ENCODE measurements at places on chromosomes 3 and 15.

DNA sequence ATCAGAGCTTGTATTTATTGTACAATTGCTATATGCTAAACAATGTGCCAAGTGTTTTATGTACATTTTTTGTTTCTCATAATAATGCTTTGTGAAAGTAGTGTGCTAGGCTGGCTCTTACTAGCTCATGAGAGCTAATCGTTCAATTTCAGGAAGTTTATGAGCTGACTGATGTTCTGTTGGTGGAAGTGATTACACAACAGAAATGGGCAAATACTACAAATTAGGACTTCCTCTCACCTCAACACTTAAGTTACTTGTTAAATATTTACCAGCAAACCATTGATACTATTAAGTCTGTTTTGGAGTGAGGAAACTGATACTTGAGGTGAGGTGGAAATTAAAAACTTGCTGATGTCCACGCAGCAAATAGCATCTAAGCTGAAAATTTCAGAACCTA lies 32.3 kb downstream of the SLC9C1 start:
- no peak for DNase-seq

DNA sequence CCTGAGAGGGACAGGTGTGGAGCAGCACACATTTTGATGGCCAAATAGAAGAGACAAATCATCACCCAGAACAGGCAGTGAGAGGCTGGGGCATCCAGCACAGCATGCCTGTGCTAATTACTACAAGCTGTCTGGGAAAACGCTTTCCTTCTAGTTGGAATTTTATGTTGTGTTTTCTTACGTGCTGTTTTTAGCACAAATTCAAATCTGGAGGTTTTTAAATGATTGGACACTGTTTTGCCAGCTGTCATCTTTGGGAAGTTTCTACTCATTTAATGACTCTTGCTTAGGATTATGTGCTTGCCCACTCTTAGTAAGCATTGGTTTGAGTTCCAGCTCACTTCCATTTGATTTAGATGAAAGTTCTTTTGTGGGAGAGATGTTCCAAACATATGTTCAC lies 43.5 kb downstream of the EAF1 start:
- DNase-seq: no peak

GRCh38 chr3:134337071-134337482 lies 37.2 kb downstream of the AMOTL2 start:
- no peak for DNase-seq

GRCh38 chr3:140834266-140835037 lies 107.2 kb upstream of the SLC25A36 start:
- no peak for DNase-seq

DNA sequence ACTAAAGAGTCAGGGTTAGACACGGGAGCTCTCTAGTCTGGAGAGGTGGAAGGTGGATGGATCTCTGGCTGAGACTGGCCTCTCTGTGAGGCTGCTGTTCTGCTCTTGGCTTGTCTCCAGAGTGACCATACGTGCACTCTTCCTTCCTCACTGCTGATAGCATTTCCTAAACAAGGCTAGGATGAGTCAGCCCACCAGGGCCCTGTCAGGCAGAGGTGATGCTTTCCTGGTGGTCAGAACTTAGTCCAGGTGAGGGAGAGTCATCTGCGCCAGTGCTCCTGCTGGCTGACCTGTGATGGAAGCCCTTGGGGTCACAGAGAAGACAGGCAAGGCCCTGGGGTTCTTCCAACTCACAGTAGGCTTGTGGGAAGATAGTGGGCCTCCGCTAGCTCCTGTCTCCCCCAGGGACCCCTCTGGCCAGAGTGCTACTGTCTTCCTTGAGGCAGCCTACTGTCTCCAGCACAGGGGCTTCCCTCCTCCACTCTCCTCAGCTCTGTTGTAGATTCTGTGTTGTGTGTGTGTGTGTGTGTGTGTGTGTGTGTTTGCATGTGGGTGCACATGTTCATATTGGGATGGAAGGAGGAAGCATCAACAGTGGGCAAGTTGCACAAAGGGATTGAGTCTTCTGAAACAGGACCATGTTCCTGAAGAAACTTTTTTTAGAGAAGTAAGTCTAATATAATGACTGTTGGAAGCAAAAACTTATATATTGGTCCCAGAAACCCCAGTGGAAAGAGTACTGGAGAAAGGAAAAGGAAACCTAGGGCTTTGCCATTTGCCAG lies 16.5 kb downstream of the ALPK3 start:
- DNase-seq: no peak

DNA sequence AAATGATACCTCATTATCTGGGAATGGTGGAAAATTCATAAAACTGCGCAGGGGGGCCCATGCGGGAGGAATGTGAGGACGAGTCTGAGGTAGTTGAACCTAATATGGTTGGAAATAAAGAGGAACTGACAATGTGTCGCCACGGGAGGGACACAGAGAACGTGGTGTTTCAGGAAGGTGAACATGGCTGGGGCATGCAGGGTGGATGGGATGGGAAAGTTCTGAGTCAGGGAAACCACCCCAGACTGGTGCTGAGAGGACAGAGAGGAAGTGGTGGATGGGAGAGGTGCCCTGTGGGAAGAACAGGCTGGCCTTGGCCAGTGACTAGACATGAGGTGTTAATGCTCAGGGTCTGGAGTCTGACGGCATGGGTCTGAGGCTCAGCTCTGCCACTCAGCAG lies 137.1 kb upstream of the WNT5A start:
- no peak for DNase-seq

GRCh38 chr3:13007251-13007941 lies 65.8 kb downstream of the IQSEC1 start:
- no peak for DNase-seq

DNA sequence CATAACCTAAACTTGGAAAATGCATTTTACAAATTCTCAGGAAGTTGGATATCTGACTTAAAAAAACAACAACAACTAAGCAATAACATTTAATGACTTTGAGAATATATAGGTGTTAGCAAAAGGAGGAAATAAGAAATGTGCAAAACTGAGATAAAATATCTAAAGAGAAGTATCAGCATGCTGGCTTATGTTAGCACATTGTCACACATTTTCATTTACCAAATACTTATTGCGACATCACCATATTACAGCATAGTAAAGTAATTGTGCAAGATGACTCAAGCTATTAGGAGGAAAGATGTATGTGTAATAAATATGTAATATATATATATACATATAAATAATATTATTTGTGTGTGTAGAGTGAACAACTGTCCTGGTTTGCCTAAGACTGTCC lies 9.2 kb downstream of the PTX3 start:
- DNase-seq: no peak

GRCh38 chr3:46664188-46664970 lies 29.1 kb downstream of the ALS2CL start:
- peak; percentile 43 for DNase-seq

DNA sequence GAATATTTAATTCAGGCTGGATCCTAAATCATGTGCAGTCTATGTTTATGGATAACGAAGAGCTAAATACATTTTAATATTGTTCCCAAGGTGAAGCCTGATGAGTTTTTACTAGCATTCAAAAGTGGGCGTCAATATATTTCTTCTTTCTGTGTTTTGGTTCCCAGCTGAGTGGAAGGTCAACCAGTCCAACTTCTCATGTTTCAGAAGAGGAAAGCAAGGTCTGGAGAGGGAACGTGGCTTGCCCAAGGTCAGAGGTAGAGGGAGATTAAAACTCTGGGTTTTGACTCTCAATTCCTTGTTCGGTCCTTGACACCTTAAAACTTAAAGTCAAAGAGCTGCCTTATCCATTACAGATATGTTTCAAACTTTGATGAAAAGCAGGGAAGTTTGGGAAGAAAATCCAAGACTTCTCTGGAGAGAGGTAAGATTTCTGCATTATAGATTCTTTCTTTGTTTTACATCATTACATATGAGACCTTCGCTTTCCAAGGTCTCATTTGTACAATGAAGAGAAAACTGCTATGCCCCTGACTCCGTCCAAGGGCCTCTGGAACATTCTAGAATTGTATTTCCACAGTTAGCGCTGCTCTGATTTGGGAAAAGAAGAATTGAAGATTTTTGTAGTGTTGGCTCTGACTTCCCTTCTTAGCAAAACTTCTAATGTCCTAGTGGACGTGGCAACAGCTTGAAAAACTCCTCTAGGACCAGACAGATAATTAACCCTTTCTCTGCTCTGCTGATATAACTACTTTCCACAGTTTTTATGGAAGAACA lies 57.7 kb upstream of the HES1 start:
- no peak for DNase-seq

DNA sequence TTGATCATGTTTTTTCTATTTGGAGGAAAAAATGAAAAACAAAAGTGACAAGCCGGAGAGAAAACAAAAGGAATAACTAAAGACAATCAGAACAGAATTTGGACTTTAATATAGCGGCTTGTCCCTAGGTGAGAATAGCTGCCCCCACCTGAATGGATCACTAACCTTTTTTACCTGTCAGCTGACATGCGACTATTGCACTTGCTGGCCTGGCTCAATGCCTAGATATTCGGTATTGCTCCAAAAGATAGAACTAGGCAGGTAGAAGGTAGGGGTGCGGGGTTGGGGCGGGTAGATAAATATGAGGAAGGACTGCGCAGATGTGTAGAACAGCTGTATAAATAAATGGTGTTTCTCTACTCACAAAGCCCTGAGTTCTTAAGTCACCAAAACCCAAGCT lies 650 bp upstream of the MORC1 start:
- DNase-seq: peak; percentile 62

- no peak for DNase-seq
Measured at GRCh38 chr3:55174747-55175146, 246.9 kb upstream of the LRTM1 start.

DNA sequence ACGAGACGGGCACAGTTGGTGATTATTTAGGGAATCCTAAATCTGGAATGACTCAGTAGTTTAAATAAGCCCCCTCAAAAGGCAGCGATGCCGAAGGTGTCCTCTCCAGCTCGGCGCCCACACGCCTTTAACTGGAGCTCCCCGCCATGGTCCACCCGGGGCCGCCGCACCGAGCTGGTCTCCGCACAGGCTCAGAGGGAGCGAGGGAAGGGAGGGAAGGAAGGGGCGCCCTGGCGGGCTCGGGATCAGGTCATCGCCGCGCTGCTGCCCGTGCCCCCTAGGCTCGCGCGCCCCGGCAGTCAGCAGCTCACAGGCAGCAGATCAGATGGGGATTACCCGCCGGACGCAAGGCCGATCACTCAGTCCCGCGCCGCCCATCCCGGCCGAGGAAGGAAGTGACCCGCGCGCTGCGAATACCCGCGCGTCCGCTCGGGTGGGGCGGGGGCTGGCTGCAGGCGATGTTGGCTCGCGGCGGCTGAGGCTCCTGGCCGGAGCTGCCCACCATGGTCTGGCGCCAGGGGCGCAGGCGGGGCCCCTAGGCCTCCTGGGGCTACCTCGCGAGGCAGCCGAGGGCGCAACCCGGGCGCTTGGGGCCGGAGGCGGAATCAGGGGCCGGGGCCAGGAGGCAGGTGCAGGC lies 318.0 kb downstream of the FGF12 start:
- DNase-seq: no peak

All from left lobe of liver (tissue), 2 donors.